ENCODE measurements at places on chromosomes 12 and 14. TPM values are rescaled to one million over a fixed set of nuclear protein-coding genes. Genes with fewer than 3 reads are reported as not detected.

Gene C1R
- total RNA-seq = 650 TPM

Gene KRT74
- total RNA-seq = not detected

Gene AQP6
- 0.17 TPM for total RNA-seq

Gene PIP4P1
- 24.7 TPM for total RNA-seq

Gene PAPLN
- 9.5 TPM for total RNA-seq

Gene DAAM1
- 15.5 TPM for total RNA-seq

Gene PMCH
- total RNA-seq = not detected

Gene ATP23
- total RNA-seq = 8.5 TPM

Gene AMDHD1
- 0.33 TPM for total RNA-seq

Gene ACRBP
- total RNA-seq = 0.33 TPM

Gene CLEC4C
- total RNA-seq = not detected

Gene ERBB3
- total RNA-seq = 0.66 TPM
